ENCODE measurements at places on chromosomes 7 and 10.

GRCh38 chr7:15308821-15309220, 253.0 kb downstream of the AGMO start:
- no peak for DNase-seq

- no peak for DNase-seq
Measured at GRCh38 chr10:73867126-73867807, 7.1 kb downstream of the CAMK2G start.

GRCh38 chr10:17138460-17139042, 8.9 kb upstream of the CUBN start:
- DNase-seq: no peak

GRCh38 chr10:115171392-115171960, 78.3 kb downstream of the ATRNL1 start:
- DNase-seq: no peak

DNA sequence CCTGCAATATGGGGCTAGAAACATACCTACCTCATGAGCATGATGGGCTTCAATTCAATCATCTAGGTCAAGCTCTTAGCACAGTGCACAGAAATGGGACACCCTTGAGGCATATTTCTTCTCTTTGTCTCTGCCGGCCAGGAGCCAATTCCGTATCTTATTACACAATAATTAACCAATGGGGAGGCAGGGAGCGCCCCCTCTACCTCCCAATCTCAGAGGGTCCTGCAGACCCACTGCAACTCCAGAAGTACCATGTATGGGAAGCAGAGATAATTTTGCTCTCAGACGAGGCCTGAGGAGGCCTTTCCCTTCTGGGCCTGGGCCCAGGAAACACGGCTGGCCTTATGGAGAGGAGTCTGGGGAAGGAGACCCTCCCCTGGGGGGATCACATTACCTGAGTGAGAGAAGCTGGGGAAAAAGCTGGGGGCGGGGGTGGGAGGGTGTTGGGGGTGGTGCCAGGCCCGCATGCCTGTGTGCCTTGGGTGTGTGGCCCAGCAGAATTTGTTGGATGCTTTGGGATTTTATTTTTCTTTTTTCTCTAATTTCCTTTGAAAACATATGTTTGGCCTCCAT, 155.5 kb downstream of the UBE2H start:
- DNase-seq: no peak

- DNase-seq: no peak
Measured at GRCh38 chr7:107597582-107597916, 17.5 kb downstream of the BCAP29 start.

- no peak for DNase-seq
Measured at GRCh38 chr10:100504096-100504495, 15.6 kb downstream of the SEC31B start.

GRCh38 chr7:147659036-147659995, 931.2 kb upstream of the C7orf33 start:
- no peak for DNase-seq

- DNase-seq: no peak
Measured at GRCh38 chr7:120014925-120015465, 258.0 kb upstream of the KCND2 start.

DNA sequence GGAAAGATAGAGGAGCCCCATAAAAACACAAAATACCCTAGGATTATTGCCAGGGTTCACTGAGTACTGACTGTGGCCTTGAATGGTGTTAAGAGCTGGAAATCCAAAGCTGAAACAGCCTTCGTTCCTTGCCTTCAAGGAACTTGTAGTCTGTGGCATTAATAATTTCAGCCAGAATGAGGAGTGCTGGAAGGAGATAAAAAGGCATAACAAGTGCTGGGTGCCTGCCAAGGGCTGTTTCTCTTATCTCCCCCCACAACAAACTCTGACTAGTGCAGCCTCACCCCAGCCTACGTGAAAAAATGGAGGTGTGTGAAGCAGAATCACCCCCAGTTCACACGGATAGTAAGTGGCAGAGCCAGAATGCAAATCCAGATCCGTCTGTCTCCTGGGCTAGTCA, 199.1 kb upstream of the LYZL2 start:
- no peak for DNase-seq

- DNase-seq: no peak
Measured at GRCh38 chr7:137578541-137578940, 235.0 kb upstream of the PTN start.

DNA sequence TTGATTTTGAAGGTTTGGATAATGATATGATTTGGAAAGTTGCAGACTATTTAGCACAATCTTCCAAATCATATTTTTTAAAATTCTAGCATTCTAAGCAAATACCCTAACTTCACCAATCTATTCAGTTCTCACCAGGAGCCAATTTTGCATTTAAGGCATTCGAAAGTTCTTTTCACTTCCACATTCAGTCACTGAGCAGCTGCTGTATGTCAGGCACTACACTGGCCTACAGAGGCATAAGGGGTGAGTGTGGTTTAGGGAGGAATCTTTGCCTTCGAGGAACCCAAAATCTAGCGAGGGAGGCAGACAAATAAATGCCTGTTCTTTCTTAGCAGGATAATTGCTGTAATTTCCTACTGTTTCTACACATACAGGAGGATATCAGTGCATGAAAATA, 10.7 kb upstream of the UCN3 start:
- DNase-seq: no peak

All from activated T-cell treated with anti-CD3 and anti-CD28 coated beads for 4 hours (primary cell).